Dorsolateral prefrontal cortex (tissue), 122 donors: ENCODE measurements at places on chromosomes 3 and 15. TPM values are rescaled to one million over a fixed set of nuclear protein-coding genes. Genes with fewer than 3 reads are reported as not detected.

FHIT gene
- total RNA-seq, result 24.9 TPM

PLCB2 gene
- total RNA-seq, result 16.0 TPM

KBTBD8 gene
- total RNA-seq, result 2.8 TPM

HEG1 gene
- 22.0 TPM for total RNA-seq

LYZL4 gene
- 0.85 TPM for total RNA-seq

CIB2 gene
- 9.5 TPM for total RNA-seq

ISLR2 gene
- 32.9 TPM for total RNA-seq

EPHA6 gene
- total RNA-seq, result 70.9 TPM

SMAD6 gene
- 14.1 TPM for total RNA-seq

FSIP1 gene
- 11.1 TPM for total RNA-seq

ABCC5 gene
- 134 TPM for total RNA-seq

AGBL1 gene
- total RNA-seq, result 1.6 TPM

GOLGA8S gene
- total RNA-seq, result 1.3 TPM

CADM2 gene
- 276 TPM for total RNA-seq

ACKR4 gene
- total RNA-seq, result 0.74 TPM

FGF12 gene
- 226 TPM for total RNA-seq

TMEM45A gene
- total RNA-seq, result 3.5 TPM

P2RY14 gene
- 3.4 TPM for total RNA-seq

PRR20G gene
- not detected for total RNA-seq

GABPB1 gene
- total RNA-seq, result 10.4 TPM

SAMD7 gene
- total RNA-seq, result not detected

ARHGEF26 gene
- 22.6 TPM for total RNA-seq

KIF15 gene
- 1.0 TPM for total RNA-seq

FAH gene
- total RNA-seq, result 11.0 TPM

DAZL gene
- total RNA-seq, result not detected

GOLGA6B gene
- total RNA-seq, result not detected

AGTR1 gene
- total RNA-seq, result 0.32 TPM

ADAMTS7 gene
- total RNA-seq, result 2.1 TPM

CAMK2N2 gene
- total RNA-seq, result 25.7 TPM

MAGEL2 gene
- 8.5 TPM for total RNA-seq

ZDHHC23 gene
- 36.2 TPM for total RNA-seq

TMEM212 gene
- total RNA-seq, result not detected

CKMT1A gene
- total RNA-seq, result 81.7 TPM

KCNMB2 gene
- 8.3 TPM for total RNA-seq

CSTA gene
- 0.99 TPM for total RNA-seq

MOBP gene
- 741 TPM for total RNA-seq

COLQ gene
- total RNA-seq, result 16.9 TPM

ATP1B3 gene
- total RNA-seq, result 89.3 TPM

FMN1 gene
- 100 TPM for total RNA-seq

SPINK8 gene
- not detected for total RNA-seq

PHLDB2 gene
- 21.8 TPM for total RNA-seq

RLBP1 gene
- 7.4 TPM for total RNA-seq

RYK gene
- total RNA-seq, result 50.9 TPM
